Activated CD8-positive, alpha-beta memory T cell treated with anti-CD3 and anti-CD28 coated beads for 1 hour (primary cell): ENCODE measurements at places on chromosomes 3 and 15.

- DNase-seq, result no peak
Measured at GRCh38 chr3:125107363-125107762, 51.6 kb upstream of the HEG1 start.

DNA sequence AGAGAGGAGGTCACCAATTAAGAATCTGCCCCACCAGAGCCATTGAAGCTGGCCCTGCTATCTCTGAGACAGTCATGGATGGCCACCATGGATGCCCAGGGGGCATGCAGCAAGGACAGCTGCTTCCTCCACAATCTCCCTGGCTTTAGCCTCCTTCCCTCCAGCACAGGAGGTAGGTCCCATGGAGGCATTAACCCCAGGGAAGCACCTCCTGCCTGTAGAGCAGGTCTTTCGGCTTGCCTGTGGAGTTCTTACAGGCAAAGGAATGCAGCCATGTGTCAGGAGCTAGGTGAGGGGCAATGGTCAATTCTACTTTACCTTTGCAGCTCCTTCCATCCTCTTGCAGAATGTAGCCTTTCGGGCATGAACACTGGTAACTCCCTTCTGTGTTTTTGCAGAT is 93.8 kb downstream of the DUT start:
- no peak for DNase-seq

DNA sequence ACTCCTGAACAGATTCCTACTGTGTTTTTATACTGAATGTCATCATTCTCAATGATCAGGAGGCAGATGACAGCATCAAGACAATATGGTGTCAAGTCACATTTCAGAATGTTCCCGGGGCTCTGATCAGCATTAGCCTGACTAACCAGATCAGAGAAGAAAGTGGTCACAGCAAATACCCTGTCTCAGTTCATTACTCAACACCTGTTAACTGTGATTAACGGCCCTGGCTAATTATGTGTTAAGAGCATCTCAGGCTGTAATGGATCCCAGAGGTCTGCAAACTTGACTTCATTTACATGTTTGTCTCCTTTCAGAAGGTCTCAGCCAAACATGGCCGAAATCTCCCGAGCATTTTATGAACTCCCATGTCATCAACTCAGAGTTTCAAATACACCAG is 833.7 kb downstream of the FHIT start:
- DNase-seq, result no peak

- no peak for DNase-seq
Measured at GRCh38 chr3:119365418-119365817, 71.2 kb downstream of the ARHGAP31 start.

GRCh38 chr3:11431319-11431718 is 159.1 kb downstream of the ATG7 start:
- DNase-seq, result no peak

- no peak for DNase-seq
Measured at GRCh38 chr3:8864402-8865350, 95.3 kb upstream of the OXTR start.

DNA sequence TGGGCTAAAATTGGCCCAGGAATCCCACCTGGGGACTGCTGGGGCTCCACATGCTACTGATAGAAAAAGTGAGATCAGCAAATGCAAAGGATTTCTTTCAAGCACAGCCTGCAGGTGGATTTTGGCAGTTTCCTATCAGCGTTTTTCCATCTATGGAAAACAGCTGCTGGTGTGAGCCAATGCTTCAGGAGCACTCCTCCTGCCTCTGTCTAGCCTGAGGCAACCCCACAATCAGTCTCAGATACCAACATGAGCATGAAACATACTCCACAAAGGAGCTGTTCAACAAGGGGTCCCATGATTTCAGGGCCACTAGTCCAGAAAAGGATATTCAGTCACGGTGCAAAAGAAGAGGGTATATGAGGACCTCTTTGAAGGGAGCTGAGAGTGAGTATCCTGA is 311.5 kb upstream of the THBS1 start:
- DNase-seq, result no peak

DNA sequence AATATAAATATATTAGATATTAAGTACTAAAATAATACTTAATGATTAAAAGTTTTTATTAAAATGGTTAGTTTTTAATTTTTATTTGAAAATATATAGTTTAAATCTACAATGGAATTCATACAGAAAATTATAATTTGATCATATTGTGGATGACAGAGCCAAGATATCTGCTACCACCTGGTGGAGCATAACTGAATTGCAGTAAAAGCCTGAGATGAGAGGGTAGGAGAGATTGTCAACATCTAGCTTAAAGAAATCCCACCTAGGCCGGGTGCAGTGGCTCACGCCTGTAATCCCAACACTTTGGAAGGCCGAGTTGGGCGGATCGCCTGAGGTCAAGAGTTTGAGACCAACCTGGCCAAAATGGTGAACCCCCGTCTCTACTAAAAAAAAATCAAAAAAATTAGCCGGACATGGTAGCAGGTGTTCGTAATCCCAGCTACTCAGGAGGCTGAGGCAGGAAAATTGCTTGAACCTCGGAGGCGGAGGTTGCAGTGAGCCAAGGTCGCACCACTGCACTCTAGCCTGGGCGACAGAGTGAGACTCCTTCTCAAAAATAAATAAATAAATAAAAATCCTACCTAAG is 25.1 kb upstream of the CSTA start:
- DNase-seq, result no peak

DNA sequence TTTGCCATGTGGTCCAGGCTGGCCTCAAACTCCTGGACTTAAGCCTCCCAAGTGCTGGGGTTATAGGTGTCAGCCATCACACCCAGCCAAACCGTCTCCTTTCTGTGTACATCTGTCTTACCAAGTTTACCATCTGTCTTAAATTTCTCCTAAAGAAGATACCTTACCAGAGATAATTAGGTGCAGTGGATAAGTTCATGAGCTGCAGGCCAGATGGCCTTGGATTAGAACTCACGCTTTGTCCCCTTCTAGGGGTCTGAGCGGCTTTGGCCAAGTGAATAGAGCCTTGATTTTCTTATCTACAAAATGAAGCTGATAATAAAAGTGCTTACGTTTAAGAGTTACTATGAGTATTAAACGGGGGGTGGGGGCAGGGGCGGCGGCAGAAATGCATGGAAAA is 103.9 kb downstream of the SUCLG2 start:
- DNase-seq, result no peak

GRCh38 chr3:188234132-188234531 is 80.2 kb downstream of the LPP start:
- DNase-seq, result no peak

DNA sequence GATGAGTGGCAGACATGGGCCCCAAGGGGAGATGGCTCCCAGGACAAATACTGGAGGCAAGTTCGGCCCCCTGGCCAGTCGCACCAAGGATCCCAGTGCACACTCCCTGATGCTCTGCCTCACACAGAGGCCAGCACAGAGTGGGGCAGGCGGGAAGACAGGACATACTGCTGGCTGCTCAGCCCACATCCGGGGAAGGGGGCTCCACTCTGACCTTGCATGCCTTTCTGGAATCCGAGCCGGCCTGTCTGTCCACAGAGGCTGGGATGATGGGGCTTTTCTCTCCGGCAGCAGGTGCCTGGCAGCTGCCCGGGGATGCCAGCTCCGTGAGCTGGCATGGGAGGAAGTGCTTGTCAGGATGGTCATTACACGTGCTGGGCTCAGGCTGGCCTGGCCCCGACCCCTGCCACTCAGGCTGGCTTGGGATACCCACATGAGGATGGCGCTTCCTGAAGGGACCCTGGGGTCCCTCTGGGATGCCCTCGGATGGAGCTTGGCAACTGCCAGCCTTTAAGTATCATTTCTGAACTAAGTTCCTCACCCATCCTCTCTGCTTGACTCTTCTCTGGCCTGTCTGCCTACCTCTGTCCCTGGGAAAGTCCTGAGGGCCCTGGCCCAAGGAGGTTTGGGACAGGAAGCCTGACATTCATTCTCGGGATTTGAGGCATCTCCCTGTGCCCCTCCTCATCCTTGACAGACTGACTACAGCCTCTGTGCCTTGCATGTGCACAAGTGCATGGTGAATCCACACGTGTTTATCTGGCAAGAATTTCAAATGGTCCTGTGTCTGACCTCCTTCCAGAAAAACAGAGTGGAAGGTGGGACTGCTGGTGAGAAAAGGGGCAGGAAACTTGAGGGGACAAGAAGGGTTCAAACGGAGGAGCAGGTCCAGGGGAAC is 46.5 kb downstream of the EXOG start:
- DNase-seq, result no peak

DNA sequence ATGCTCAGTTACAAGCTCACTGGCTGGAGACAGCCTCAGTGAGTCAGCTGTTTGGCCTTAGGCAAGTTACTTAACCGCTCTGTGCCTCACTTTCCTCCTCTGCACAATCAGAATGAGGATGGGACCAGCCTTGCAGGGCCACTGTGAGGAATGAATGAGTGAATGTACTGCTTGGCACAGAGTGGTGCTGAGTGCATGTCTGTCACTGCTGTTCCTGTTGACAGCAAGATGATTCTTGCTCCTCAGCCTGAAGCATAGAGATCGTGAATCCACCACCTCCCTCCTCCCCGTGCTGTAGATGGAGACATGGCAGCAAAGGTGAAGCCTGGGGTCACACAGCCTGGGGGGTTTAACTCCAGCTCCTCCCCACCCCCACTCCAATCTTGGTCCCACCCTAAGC is 14.6 kb upstream of the GRIP2 start:
- DNase-seq, result no peak

- DNase-seq, result no peak
Measured at GRCh38 chr3:107798381-107798780, 275.6 kb downstream of the BBX start.
